Retinal pigment epithelial cell (primary cell): ENCODE measurements at places on chromosomes 1 and 21.

- DNase-seq: no peak
Observed at GRCh38 chr21:16707274-16707673, 805.6 kb upstream of the CXADR start.

DNA sequence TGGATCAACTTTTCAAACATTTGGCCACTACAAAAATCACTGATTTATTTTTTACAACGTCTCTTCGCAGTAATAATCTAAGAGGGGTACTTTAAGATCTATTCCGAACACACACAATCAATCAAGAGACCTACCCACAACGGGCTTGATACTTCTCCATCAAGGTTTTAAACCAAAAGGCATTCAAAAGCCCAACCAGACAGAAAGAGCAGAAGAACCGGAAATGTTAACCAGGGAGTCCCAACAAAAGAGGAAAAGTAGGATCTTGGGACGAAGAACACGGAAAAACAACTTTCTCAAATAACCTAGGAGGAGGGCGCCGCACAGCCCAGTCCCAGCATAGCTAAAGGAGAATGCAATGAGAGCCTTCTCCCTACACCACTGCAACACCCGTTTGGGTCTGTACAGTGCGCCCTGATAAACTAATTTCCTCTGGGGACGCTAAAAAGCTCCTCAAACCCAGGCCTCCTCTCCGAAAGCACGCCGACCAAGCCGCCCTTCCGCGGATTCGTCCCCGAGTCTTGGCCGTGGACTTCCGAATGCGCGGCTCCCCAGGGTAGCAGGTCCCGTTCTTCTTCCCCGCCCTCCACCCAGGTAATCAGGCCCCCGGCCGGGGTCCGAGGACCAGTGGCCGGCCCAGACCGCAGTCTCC lies 623 bp downstream of the RPL22 start:
- no peak for DNase-seq

- DNase-seq: no peak
Observed at GRCh38 chr1:151847867-151848596, 5.5 kb downstream of the THEM5 start.

DNA sequence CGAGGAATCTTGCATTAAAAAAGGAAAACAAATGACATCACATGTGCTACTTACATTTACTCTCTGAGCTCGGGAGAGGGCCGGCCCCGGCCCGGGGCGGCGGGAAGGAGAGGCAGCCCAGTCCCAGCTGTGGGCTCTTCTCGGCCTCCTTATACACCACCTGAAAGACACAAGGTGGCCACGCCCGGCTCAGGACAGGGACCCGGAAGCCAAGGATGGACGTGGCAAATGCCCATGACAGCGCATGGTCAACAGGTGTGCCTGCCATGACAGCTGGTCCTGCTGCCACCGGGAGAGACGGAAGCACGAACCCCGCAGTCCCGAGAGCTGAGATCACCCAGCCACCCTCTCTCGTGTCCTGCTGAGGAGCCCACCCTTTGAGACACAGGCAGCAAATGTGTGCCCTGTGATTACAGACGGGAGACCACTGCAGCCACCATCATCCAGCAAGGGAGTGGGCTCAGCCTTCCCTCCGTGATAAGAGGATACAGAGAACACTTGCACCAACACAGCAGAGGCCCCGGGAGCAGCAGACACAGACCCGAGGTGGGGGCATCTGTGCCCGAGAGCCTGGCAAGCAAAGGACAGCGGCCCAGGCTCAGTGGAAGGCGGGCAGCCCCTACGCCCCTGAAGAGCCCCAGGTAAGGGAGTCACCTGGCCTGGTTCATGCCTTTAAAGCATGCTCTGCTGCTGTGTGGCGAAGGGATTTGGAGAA lies 8.7 kb downstream of the TPRG1L start:
- no peak for DNase-seq

GRCh38 chr1:106232128-106232527 lies 824.3 kb upstream of the PRMT6 start:
- DNase-seq: no peak

DNA sequence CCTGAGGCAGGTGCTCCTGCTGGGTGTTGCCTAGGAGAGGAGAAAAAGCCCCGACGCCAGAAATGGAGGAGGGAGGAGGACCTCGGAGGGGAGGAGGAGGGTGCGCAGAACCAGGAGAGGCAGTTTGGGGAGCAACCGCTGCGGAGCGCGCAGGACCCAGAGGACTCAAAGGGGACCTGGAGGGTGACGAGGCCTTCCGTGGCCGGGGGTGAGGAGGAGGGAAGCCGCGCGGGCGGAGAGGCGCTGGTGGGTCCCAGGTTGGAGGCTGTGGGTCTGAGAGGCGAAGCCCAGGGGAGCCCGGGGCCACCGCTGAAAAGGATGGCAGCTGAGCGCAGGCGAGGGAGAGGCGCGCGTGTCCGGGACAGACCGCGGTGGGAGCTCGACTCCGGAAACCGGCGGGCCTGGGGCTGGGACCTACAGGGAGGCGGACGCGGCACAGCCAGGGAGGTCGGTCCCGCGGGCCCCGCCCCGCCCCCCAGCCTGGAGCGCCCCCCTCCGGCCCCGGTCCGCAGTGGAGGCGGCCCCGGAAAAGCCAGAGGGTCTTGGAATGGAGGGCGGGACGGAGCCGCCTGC lies 15.1 kb downstream of the RNF223 start:
- DNase-seq: no peak

DNA sequence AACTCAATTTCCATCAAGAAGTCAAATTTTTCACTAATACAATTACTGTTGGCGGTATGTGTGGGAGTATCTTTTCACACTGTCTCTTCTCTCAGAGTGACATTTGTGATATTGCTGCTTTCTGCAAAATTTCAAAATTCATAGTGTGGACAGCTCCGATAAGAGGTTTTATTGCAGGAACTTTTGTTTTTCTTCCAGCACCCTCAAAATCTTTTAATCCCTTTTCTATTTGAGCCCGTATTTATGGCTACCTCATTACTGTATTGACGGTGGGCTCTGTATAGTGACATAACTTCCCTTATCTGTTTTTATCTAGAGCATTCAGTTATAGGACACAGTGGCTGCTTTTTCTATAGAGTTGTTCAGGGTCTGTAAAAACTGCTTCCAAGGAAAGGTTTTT lies 794.4 kb upstream of the TMPRSS15 start:
- DNase-seq: no peak

DNA sequence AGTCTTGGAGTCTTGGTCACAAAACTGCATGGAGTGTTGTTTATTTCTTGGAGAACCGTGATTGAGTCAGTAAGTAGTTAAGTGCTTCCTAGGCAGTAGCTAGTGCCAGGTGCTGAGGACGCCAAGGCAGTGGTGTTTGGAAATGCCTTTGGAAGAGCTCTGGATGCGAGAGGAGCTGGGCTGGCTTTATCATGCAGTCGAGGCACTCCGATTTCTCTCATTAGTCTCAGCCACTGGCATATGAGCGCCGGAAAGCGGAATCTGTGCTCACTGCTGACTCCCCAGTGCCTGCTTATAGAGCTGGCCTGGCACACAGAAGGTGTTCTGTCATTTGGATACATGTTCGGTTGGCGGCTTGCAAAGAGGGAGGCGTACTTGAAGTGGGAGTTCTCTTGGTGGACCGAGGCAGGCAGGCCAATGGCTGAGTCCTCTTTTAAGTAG lies 3.6 kb downstream of the TENT5C start:
- no peak for DNase-seq

GRCh38 chr1:83854456-83854855 lies 144.5 kb downstream of the TTLL7 start:
- no peak for DNase-seq

DNA sequence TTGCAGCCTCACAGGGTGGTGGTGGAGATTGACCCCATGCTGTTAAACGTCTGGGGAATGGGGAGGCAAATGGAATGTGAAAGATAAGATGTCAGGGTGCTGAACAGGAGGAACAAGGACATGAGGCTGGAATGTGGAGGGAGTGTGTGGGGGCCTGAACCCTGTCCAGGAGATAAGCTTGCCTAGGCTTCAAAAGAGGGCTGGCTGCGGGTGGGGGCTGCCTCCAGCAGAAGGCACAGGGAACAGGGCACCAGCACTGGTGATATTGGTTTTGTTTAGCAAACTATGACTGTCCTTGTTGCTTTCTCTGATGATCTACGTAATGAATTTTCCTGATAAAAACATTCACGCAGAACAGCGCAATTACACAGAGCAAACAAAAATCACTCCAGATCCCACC lies 52.4 kb upstream of the LRP8 start:
- DNase-seq: no peak

DNA sequence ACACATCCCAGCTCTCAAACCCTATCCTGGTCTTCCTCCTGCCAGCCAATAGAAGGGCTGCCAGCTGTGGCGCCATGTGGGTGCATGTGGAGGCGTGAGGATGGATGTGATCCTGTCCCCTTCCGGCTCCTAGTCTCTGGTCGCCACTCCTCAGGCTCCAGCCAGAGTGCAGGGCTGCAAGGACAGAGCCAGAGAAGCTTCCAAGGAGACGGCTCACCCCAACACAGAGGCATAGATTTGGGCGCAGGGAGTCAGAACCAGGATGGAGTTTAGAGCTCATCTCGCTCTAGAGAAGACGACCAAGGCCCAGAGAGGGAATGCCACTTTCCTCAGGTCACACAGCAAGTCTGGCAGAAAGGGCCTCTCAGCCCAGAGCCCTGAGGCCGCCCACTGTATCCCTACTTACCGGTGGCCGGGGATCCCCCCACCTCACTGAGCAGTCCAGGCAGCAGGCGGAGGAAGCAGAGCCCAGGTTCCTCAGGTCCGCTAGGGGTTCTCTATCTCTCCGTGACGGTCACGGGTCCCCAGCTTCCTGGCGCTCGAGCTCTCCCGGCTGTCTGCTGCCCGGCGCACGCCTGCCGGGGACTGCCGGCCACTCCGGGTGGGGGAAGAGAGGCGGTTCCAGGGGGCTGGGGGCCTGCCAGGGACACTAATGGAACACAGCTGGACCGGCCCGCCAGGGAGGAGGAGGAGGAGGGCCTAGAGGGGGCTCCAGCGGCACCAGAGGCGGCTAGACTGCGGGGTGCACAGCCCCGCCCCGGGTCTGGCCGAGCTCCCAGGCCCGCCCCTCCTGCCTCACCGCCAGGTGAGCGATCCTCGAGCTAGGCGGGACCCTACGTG lies at the start of gene COL16A1:
Gene COL16A1 (minus strand): TSS at position 587 of the 840 bp plus-strand sequence. CDS start 1,824 bp downstream, outside the sequence.
- DNase-seq: no peak
